ENCODE measurements at places on chromosomes 1 and 21.
A peak's percentile ranks its signal among the peaks of the same experiment; 100 is the strongest.

DNA sequence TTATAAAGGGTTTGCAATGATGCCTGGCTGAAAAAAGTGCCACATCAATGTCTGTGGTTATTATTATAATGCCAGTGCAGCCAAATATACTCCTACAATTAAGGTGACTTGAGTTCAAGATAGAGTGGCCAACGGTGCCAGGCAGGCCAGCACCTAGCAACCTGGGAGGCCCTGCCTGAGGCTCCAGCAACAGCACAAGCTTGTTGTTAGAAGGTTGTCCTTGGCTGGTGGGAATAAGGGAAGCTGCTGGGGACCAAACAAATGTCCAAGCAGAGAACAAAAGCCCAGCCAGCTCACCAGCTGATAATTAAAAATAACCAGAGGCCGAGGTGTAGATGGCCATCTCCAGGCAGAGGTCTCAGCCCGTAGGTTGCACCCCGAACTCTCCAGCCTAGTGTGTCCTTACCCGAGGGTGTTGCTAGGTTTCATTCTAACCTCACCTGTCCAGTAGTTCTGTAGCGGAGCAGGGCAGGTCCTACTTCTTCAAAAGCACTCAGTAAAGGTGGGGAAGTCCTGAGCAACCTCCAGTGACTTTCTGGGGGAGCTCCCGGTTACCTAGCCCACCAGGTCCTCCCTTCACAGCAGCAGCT, 1.9 kb downstream of the TMPRSS2 start:
- DNase-seq = no peak

DNA sequence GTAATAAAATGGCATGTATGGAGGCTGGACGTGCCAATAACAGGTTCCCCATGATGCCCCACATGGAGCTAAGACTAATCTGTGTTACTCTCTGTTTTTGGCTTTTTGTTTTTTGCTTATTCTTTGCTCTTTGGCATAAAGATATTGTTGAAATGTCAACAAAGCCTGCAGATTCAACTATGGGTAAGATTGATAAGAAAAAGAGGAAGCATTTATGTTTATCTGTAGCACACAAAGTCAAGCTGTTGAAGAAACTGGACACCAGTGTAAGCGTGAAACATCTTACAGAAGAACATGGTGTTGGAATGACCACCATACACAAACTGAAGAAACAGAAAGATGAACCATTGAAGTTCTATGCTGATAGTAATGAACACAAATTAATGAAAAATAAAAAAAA, 402.7 kb downstream of the LTN1 start:
- DNase-seq = no peak

DNA sequence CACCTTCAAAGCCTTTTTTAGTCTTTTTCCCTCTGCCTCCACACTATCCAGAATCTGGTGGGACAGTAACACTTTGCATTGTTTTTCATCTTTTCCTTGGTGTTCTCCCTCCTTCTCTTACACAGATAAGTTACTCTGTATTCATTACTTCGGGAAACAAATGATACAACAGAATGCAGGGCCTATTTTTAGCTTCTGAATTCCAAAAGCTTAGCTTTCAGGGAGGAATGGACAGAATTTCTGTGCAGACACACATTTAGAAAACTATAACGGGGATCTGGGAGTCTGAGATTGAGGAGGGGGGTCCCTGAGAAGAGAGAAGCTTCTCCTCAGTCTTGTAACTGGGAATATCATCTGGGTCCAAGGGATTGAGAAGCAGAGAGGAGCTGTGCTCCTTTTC, 3.5 kb upstream of the STK40 start:
- no peak for DNase-seq

DNA sequence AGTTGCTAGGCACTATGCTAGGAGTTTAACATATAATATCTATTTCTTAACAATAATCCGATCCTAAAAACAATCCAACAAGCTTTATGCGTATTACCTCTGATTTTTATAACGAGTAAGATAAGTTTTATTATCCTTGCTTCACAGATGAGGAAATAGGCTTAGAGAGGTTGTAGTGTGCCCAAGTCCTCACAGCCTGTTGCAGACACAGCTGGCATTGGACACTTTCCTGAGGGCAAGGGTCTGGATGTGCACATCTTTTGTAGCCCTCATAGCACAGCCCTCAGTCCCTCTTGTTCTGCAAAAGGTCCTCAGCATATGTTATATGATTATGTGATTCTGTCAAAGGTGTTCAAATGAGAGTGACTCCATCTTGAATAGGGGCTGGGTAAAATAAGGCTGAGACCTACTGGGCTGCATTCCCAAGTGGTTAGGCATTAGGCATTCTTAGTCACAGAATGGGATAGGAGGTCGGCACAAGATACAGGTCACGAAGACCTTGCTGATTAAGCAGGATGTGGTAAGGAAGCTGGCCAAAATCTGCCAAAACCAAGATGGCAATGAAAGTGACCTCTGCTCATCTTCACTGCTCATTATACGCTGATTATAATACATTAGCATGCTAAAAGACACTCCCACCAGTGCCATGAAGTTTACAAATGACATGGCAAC, 75.7 kb upstream of the F3 start:
- DNase-seq = peak; percentile 19

DNA sequence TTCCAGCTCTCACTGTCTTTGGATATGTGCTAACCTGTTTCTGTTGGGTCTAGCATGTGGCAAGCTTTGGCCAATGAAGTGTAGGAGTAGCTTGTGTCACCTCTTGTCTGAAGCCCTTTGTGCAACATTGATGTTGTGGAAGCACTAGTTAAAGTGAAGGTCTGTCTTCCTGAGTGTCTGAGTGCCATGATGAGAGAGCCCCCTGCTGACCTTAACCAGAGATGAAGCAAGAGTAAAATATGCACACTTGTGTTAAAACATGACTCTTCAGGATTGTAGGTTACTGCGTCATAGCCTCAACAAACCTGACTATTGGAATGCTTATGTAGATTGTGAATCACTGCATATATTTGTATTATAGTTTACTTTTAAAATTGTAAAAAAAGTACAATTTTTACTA, 103.7 kb downstream of the NCAM2 start:
- no peak for DNase-seq

DNA sequence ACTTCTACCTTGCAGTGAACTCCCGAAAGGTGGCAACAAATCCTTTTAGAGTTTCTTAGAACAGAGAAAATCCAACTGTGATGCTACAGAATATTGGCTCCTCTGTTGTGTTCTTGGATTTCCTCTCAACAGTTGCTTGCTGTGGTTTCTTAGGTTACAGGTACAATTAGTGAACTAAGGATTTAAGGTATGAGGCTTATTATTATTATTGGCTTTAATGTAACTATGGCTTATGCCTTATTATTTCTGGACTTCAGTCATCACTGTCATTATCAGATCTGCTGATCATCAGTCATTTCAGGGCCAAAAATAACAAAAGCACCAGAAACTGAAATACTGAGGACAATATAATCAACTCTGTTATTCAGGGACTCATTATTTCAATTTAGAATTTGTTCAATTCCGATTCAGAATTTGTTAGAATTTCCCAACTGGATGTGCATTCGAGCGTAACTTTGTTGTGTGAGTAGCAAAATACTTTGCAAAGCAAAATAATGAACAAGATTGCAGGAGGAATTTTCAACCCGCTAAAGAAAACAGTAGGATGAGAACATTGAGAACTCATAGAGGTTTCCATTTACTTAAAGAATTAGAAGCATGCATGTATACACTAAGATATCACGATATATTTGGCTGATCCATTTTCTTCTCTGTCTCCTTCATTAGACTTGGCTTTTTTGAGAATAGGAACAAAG, 65.5 kb upstream of the AK4 start:
- DNase-seq = no peak

- DNase-seq = peak; percentile 59
Measured at GRCh38 chr1:23403735-23404486, 20.6 kb downstream of the TCEA3 start.

All from BJ (cell line).